Kidney (tissue), 22 donors: ENCODE measurements at places on chromosomes 7 and 10. TPM values are rescaled to one million over a fixed set of nuclear protein-coding genes. Genes with fewer than 3 reads are reported as not detected.

The ITPRID1 gene
- polyA plus RNA-seq: not detected

DNA sequence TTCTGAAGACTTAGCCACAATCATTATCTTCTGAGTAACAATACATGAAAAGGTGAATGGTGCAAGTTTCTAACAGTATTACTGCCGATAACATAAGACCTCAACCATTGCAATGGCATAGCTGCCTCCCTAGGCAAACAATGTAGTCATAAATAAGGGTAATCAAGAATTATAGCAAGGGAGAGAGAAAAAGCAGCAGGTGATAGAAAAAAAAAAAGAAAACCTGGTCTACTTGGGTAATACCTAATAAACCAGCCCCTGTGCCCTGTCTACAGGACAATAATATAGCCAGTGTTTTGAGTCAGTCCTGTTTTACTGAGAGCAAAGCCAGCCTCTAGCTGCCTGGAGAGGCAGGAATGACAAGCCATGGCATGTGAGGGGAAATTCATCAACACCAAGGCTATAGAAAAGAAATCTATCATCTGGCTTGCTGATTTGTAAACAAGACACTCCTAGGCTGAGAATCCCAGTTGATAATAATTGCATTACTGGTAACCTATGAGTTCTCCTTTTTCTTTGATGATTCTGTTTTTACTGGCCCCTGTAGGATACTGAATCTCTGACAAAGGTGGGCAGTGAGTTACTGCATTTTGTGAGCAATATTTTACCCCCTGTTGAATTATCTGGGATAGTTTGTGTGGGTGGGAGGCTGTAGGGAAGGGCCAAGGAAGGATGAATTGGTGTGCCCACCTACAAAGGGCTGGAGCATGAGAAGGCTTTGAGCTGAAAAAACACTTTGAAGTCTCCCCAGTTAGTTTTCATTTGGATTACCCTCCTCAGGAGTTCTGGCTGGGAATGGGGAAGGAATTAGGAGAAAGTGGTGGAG is 1.7 kb upstream of the WEE2 start:
- DNase-seq: no peak

GRCh38 chr10:95545981-95546380 is 15.2 kb downstream of the SORBS1 start:
- DNase-seq: no peak

- DNase-seq: no peak
Measured at GRCh38 chr10:75611993-75612372, 180.6 kb downstream of the LRMDA start.

DNA sequence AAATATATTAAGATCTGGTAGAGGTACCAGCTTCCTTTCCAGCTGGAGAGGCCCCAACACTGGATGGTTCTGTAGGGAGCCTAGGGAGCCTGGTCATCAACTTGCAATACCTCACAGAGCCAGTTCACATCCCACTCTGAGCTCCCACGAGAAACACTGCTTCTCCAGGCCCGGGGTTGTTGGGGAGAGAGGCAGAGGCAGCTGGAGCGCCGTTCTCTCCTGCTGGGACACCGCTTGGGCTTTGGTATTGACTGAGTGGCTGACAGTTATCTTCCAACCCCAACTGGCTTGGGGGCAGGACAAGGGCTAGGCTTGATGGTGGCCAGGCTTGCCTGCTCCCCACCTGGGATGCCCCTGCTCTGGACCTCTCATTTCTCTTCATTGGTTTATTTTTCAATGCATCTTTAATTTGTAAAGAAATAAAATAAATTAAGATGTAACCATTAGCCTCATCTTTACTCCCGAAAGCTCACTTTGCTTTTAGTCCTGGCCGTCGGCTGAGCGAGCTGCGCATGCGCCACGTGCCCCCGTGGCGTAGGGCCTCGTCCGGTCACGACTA is 10.0 kb upstream of the CHCHD1 start:
- no peak for DNase-seq
